ENCODE measurements at places on chromosomes 11 and 22. TPM values are rescaled to one million over a fixed set of nuclear protein-coding genes. Genes with fewer than 3 reads are reported as not detected.

Gene LRRC10B
- 6.4 TPM for total RNA-seq

Gene CFAP300
- total RNA-seq: 7.2 TPM

Gene SLC29A2
- total RNA-seq: 10.6 TPM

Gene MRPL49
- total RNA-seq: 40.8 TPM

Gene HEPHL1
- total RNA-seq: not detected

Gene DDTL
- 2.9 TPM for total RNA-seq

Gene OR11H1
- not detected for total RNA-seq

Gene CLTCL1
- 6.8 TPM for total RNA-seq

Gene POLD3
- total RNA-seq: 18.5 TPM

Gene CAVIN3
- 36.3 TPM for total RNA-seq

Gene LTO1
- total RNA-seq: 23.7 TPM

Gene TSPO
- total RNA-seq: 294 TPM

Gene VSIG10L2
- not detected for total RNA-seq

Gene DEUP1
- 0.68 TPM for total RNA-seq

Gene ACP2
- 33.0 TPM for total RNA-seq

Gene OR8A1
- not detected for total RNA-seq

Gene SLC22A8
- not detected for total RNA-seq

Gene TECTA
- total RNA-seq: 0.59 TPM

Gene TUBA8
- total RNA-seq: 1.3 TPM

Gene SLC22A9
- total RNA-seq: not detected

Gene OR51B5
- total RNA-seq: not detected

Gene MISFA
- total RNA-seq: 3.3 TPM

Gene CYB5R2
- total RNA-seq: 16.0 TPM

Gene PICK1
- total RNA-seq: 35.4 TPM

Gene INPP5J
- 4.6 TPM for total RNA-seq

Gene GRAP2
- 9.5 TPM for total RNA-seq

Gene MN1
- 6.5 TPM for total RNA-seq

Gene HTR3A
- total RNA-seq: not detected

Measured in lower lobe of right lung (tissue), 2 donors.